Psoas muscle (tissue), 8 donors: ENCODE measurements at places on chromosomes 4 and X. TPM values are rescaled to one million over a fixed set of nuclear protein-coding genes. Genes with fewer than 3 reads are reported as not detected.

AFAP1 gene
- 4.6 TPM for total RNA-seq

GAGE1 gene
- not detected for total RNA-seq

GYG2 gene
- total RNA-seq, result 0.42 TPM

GRCh38 chr4:19095491-19096046 lies 1074.0 kb upstream of the LCORL start:
- H3K36me3 ChIP-seq, result no peaks in the 10 kb centered on the region
- no peaks in the 10 kb centered on the region for H3K4me1 ChIP-seq
- no peaks in the 10 kb centered on the region for H3K27me3 ChIP-seq
- no peak overlapping the region for H3K27ac ChIP-seq
- no peak for DNase-seq

DNA sequence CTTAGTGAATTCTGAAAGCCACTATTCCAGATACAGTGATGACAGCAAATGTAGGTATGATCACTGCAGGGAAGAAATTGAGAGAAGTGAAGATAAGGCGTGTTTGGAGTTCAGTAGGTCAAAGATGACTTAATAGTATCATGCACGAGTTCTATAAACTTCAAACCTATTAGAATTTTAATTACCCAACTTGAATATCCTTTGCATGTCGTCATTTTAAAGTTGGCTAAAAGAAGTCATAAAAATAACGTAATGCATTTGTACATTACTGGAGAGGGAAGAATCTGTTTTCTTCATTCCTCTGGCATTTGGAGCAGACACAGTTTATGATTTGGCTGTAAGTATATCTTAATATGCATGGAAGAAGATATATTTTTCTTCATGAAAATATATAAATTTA lies 68.6 kb upstream of the MXRA5 start:
- H3K36me3 ChIP-seq, result no peaks in the 10 kb centered on the region
- DNase-seq, result no peak
- no peaks in the 10 kb centered on the region for H3K4me1 ChIP-seq
- no peak overlapping the region for H3K4me3 ChIP-seq

DNA sequence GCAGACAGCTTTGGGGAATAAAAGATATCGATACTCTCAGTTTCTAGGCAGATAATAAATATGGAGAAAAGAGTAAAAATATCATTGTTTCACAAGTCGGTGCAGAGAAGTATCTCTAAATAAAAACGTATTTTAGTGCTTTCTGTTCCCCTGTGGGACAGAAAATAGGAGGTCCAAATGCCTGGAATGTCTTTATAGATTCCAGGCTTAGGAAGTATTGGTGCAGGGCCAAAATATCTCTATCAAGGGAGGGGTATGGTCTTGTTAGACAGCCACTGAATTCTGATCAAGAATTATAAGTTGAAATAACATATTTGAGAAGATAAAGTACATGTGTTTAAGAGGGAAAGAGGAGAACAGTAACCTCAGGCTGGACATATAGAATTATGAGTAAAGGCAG lies 596.4 kb downstream of the PCDH18 start:
- no peaks in the 10 kb centered on the region for H3K36me3 ChIP-seq
- H3K4me3 ChIP-seq, result no peak overlapping the region
- H3K27ac ChIP-seq, result no peak overlapping the region
- DNase-seq, result no peak
- no peaks in the 10 kb centered on the region for H3K27me3 ChIP-seq

- DNase-seq, result no peak
- no peak overlapping the region for H3K27ac ChIP-seq
Observed at GRCh38 chrX:57227691-57228090, 58.8 kb upstream of the FAAH2 start.

GRCh38 chr4:3492741-3493719 lies 29.9 kb downstream of the DOK7 start:
- H3K4me1 ChIP-seq, result no peaks in the 10 kb centered on the region
- no peaks in the 10 kb centered on the region for H3K27me3 ChIP-seq
- H3K4me3 ChIP-seq, result no peak overlapping the region
- H3K36me3 ChIP-seq, result no peaks in the 10 kb centered on the region
- no peak overlapping the region for H3K27ac ChIP-seq
